CD4-positive, alpha-beta memory T cell (primary cell): ENCODE measurements at places on chromosomes 2 and 18. TPM values are rescaled to one million over a fixed set of nuclear protein-coding genes. Genes with fewer than 3 reads are reported as not detected.

GRCh38 chr2:202909394-202910192, 1.9 kb downstream of the WDR12 start:
- DNase-seq = no peak

DNA sequence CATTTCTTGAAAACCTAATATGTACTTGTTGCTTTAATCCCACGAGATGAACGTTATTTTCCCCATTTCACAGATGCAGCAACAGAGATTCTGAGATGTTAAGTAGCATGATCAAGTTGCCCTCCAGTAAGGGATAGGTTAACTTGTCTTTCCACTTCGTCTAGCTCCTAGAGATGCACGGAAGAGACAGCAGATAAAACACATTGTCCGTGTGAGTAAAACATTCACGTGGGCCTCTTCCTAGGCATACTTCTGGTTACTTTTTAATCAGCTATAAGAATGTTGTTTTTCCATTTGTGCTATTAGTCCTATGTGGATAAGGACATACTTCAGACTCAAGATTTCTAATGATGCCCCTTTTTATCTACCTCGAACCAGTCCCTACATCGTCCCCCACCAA, 1.2 kb upstream of the ARHGAP28 start:
- DNase-seq = no peak

GRCh38 chr2:141611176-141611571, 519.6 kb downstream of the LRP1B start:
- DNase-seq = no peak

GRCh38 chr2:235595422-235596010, 101.7 kb downstream of the AGAP1 start:
- peak; percentile 28 for DNase-seq

GRCh38 chr2:234682492-234683228, 185.8 kb upstream of the ARL4C start:
- no peak for DNase-seq

GRCh38 chr2:175126661-175127060, 41.3 kb downstream of the ATF2 start:
- DNase-seq = no peak

- DNase-seq = no peak
These were observed 136.4 kb downstream of the LNPK start for GRCh38 chr2:175865716-175866115.

GRCh38 chr18:3340682-3341097, 78.8 kb downstream of the MYL12B start:
- no peak for DNase-seq

- no peak for DNase-seq
These were observed 56.6 kb downstream of the UBE2E3 start for GRCh38 chr2:181036848-181037603.

DNA sequence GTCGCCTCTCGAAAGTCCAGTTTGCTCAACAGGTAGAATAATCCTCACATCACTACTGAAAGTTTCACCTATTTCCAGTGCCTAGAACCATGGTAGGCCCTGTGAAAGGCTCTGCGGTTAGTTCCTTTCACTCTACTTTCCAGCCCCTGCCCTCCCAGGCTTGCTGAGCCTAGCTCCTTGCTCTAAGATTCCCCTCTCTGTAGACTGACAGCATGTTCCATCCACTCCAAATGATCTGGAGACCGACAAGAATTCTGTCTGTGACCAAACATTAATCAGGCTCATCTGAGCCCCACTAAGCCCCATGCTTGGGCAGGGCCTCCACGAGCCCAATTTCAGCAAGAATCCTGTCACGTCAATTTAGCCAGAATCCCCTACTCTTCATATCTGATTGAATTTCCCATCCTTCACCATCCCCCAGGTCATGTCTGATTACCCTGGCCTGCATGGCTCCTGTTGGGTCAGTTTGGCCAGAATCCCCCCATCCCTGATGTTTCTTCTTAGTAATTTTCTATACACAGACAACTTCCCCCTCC, 307.0 kb downstream of the ALK start:
- no peak for DNase-seq

DNA sequence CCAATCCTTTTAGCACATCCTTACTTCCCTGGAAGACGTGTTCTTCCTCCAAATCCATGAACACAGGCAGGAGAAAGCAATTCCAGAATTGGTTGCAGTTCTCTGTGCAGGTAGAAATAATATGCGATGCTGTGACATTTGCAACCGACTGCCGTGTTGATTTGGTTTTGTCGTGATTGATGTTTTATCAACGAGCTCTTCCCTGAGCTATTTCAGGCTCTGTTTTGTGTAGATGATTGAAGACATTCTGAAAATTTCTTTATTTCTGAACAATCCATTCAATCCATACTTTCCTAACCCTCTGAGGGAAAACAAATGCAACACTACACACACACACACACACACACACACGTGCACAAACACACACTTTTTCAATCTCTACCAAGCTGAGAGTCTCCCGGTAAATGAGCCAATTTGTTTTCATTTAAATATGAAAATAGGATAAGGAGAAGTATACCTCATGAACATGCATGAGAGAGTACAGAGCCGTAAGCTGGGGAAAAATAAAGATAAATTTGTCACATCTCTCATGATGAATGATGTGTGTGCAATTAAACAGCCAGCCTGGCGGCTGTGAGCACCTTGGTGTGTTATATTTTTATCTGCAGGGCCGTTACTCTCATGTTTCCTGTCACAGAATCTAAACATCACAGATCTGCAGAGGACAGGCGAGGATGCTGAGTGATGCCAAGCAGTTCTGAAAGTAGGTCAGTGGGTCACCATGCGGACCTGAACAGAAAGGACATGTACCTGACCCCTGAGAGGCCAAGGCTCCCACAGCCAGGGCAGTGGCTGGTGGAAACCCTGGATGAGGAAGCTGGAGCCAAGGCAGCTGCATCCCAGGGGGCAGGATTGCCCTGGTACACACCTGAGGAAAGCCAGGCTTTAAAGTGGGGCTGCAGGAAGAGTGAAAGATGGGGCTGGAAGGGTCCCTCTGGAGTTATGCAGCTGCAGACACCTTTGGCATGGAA, 64.8 kb downstream of the PDCL3 start:
- no peak for DNase-seq

- DNase-seq = no peak
These were observed 453 bp downstream of the KCNJ3 start for GRCh38 chr2:154698721-154699574.

DNA sequence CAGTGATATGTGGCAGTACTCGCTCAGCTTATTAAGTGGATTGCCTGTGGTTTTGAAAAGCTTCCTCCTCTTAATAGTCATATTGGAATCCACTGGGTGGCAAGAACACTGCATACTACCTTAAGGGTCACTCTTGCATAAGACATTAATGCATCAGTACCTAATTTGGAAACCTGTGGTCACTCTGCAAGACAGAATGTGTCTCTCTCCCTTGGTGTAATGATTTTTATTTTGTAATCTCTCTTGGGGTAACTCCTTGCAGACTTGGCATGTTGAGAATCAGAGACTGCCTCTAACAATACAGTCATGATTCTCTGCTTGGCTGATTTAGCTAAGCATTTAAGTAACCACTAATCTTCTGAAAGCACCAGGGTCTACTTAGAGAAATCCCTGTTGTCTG, 33.0 kb upstream of the IER3IP1 start:
- DNase-seq = no peak

DNA sequence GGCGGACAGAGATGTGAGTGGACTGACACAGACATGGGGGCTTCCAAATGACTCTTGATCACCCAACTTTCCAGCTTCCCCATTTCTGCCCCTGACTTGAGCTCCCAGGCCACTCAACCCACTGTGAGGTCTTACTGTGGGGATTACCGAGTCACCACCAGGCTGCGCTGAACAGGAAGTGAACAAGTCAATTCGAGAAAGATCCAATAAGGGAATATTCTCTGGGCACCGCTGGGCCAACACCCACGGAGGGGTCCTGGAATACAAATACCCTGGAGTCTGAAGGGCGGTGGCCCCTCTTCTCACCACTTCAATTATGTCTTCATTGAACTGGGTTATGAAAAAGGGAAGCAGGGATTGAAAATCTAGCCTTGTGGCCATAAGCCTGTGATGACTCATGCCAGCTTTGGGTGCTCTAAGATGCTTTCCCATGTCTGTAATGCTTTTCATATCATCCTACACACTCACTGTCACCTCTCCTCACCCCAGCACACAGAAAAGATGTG, 37.7 kb downstream of the BCL11A start:
- no peak for DNase-seq

- DNase-seq = no peak
These were observed 215.9 kb downstream of the TMEM247 start for GRCh38 chr2:46695283-46695682.

DNA sequence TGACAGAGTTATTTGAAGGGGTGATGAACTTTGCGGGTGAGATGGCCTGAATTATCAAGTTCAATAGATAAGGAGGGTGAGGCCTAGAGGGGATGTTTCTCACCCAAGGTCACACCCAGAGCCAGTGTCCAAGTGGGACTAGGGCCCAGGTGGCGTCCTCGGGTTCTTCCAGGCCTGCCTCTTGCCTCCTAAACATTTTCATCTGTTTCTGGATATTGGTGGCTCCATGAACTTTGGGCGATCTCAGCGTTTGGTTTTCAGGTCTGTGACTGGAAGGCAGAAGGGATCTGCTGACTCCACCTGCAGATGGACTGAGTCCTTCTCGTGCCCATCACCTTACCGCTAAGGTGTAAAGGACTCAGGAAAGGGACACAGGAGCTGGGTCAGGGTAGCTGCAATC, 137.3 kb downstream of the DDX1 start:
- no peak for DNase-seq

DNA sequence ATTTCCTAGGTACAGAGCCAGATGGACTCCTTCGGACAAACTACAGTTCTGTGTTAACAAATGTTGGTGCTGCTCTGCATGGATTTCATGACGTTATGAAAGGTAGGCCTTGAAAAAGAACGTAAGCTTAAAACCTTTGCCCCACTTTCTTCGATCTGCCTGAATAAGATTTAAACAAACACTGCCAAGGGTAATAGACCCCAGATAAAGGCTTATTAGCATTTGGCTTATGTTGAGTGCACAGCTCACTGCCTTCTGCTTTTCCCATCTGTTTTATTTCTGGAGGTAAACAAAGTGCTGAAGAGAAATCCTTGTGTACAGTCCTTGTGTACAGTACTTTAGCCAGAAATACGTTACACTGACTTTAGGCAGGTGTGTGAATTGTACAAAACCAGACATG, 50.0 kb upstream of the STON1 start:
- no peak for DNase-seq

GRCh38 chr2:134436706-134437105, 182.8 kb downstream of the MGAT5 start:
- no peak for DNase-seq

DNA sequence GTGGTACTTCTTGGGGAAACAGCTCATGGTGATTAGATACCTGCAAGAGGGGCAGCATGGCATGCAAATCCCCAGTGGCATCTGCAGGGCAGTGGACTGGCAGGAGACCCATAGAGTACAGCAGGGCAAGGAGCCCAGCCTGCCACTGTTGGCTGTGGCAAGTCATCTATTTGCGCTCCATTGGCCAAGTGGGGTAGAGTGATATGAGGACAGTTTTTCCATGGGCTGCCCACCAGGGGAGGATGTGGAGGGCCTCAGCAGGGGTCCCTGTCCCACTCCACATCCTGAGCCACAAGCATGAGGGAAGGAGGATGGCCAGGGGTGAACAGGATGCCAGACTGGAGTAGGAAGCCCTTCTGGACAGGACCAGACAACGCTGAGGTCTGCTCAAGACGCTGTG, 50.9 kb upstream of the OTOF start:
- DNase-seq = no peak

DNA sequence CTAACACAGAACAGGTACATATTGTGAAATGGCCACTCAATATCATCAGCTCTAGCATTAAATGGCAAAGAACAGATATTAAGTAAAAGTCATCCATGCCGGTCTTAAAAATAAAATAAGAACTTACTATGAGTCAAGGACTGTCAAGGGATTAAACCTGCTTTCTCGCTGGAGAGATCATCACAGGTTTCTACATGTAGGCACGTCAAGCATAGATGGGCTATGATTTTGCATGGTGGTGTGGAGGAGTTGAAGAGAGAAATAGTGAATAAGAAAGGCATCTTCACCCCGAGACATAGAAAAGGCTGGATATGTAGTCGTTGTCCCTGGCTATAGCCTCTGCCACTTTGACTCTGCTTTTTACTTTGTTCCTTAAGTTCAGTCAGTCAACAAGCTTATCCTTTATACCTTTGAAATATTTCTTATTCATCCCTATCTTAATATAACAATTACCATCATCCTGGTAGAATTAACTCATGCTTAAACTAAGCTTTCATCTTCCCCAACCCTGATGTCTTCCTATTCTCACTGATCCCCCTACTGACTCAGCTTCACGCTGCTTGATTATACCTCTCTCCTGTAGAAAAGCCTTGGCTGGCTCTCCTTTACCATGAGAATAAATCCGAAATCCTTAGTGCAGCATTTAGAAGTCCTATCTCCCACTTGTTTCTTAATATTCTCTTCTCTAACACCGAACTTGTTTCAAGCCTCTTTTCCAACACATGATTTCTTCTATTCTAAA, 42.5 kb downstream of the DSC3 start:
- no peak for DNase-seq

DNA sequence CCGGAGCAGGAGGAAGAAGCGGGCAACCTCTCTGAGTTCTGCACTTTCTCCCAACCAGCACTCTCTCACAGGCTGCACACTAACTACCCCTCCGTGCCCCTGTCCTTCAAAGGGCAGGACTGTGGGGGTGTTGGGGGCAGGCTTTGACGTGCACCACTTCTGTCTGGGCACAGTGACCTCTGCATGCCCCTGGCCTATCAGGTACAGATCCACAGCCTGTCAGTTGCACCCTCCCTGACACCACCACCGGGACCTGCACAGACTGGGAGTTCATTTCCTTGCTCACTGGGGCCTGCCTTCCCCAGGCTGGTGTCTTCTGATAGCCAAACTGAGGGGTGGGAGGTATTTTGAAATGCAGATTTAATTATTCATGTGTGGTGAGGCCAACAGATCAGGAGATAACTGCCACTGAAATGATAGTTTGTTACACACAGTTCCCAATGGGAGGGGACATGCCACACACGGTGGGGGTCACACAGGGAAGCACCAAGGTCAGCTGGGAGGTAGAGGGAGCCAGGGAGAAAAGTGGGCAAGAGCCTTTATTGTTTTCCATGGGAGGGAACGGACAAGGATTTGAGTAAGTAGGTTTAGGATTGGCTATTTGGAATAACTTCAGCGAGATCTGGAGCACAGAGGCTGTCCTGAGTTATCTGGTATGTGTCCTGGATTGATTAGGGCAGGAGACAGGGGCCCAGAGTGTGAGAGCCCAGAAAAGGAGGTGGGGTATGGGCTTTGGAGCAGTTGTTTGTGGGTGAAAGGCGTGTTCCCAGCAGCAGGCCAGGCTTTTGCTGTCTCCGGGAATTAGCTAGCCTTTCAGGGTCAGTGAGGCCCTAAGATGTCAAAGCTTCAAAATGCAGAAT, 251.6 kb downstream of the AFF3 start:
- no peak for DNase-seq

The RHBDD1 gene
- 66.0 TPM for total RNA-seq

The MYO3B gene
- not detected for total RNA-seq

The NFATC1 gene
- 69.6 TPM for total RNA-seq

The GCKR gene
- total RNA-seq = not detected

The CFAP65 gene
- not detected for total RNA-seq

The DYNAP gene
- not detected for total RNA-seq

The SLC5A7 gene
- not detected for total RNA-seq

The MRO gene
- not detected for total RNA-seq

The LBX2 gene
- total RNA-seq = 0.30 TPM
